ENCODE measurements at places on chromosomes 6 and 20.

DNA sequence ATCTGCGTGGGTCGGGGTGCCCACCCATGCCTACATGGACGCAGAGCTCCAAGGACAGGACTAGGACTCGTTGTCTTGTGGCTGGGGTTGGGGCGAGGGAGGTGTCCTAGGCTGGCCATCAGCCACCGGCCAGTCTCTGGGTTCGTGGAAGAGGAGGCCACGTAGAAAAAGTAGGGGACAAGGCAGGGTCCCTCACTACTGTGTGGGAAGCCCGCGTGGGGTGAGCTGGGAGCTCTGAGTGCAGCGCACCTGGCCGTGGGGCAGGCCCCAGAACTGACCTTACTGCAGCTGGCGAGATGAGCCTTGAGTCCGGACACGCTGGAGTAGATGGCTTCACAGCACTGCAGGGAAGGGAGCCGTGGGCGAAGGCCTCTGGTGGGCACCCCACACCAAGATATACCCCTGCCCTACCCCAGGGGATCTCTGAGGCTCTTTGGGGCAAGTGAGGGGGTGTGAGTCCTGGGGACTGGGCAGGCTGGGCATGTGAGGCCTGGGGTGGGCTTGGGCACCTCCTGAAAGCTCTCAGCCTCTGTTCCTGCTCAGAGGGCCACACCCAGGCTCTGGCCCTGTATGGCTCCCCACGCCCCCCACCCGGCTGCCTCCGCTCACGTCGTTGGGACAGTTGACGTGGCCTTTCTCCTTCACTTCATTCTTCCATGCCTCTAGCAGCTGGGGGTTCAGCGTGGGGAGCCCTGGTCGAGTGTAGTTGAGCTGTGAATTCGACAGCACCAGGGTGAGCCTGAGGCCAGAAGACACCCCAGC lies 5.6 kb upstream of the UCKL1 start:
- DNase-seq: no peak

DNA sequence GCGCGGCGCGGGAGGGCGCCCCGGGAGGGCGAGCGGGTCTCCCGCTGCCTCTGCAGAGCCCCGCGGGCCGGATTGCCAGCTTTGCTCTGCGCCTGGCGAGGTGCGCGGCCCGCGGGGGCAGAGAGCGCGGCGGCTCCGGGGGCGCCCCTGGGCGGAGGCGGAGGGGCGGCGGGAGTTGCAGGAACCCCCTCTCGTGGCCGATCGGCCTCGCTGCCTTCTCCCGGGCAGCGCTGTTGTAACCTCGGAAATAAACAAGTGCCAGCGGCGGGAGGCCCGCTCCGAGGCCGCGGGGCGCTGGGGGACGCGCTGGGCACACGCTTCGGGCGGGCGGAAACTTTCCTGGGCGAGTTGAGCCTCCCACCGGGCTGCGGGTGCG lies 1.2 kb downstream of the CDH4 start:
- DNase-seq: no peak

- DNase-seq: no peak
Observed at GRCh38 chr6:129774697-129775447, 64.9 kb upstream of the ARHGAP18 start.

DNA sequence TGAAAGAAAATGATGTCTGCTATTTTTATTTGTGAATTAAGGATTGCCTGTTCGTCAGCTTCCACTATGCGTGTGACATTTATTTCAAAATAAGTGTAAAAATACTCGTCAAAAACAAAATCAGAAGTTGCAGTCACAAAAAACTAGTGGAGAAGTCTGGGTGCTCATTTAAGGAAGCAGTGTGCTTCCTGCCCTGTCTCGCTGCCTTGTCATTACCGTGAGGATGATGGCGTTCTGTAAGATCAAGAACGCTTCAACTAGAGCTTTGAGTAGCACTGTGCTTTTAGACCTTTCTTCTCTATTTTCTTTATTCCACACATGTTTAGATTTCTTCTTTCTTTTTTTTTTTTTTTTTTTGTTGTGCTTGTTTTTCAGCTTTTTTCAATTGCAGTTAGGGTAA lies 186.9 kb downstream of the TBC1D7 start:
- no peak for DNase-seq

DNA sequence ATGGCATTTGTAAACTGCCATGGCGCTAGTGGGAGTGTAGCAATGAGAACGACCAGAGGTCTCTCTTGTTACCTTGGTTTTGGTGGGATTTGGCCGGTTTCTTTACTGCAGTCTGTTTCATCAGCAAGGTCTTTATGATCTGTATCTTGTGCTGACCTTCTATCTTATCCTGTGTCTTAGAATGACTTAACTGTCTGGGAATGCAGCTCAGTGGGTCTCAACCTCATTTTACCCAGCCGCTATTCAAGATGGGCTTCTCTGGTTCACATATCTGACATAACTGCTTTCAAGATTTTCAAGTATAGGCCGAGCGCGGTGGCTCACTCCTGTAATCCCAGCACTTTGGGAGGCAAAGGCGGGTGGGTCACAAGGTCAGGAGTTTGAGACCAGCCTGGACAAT lies 1.9 kb upstream of the SFT2D1 start:
- no peak for DNase-seq

GRCh38 chr6:43848671-43849391 lies 78.8 kb downstream of the VEGFA start:
- no peak for DNase-seq

- no peak for DNase-seq
Observed at GRCh38 chr20:33728463-33728862, 3.3 kb upstream of the ZNF341 start.

- no peak for DNase-seq
Observed at GRCh38 chr20:19786311-19786710, 28.3 kb downstream of the RIN2 start.

- DNase-seq: no peak
Observed at GRCh38 chr6:20839630-20840029, 305.4 kb downstream of the CDKAL1 start.

GRCh38 chr20:20824924-20825584 lies 112.6 kb upstream of the RALGAPA2 start:
- DNase-seq: no peak

GRCh38 chr6:130098317-130098716 lies 79.9 kb downstream of the L3MBTL3 start:
- no peak for DNase-seq

GRCh38 chr6:111714416-111715270 lies 109.0 kb upstream of the TRAF3IP2 start:
- DNase-seq: no peak

DNA sequence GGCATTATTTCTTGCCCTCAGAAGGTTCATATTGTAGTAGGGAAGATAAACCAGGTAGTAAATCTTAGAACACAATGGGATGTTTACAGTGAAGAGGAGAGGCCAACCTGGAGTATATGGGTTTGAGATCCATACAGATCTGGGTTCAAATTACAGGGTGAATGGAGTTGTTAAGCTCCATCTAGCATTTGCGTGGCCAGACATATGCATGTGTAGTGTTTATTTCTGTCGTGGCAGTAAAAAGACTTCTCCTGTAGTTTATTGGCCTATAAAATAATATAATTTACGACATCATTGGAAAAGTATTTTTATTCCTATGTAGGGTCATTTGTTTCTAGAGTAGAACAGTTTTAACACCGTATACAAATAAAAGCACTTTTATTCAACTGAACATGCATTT lies 25.2 kb upstream of the TULP4 start:
- DNase-seq: no peak

DNA sequence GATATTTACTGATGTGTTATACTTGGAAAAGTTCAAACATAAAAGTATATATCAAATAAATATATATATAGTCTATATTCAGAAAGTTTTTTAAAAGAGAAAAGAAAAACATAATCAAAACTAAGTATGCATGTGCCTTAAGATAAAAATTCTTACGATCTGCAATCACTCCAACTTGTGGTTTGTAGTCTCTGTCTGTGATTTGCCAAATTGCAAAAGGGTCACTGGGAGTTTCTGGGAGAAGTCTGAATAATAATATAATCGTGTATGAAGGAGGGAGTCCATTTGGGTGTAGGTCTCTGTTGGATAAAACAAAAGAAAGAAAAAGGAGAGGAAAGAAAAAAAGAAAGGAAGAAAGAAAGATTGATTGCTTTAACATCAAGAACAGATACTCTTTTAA lies 92.4 kb downstream of the COL12A1 start:
- DNase-seq: no peak

- DNase-seq: no peak
Observed at GRCh38 chr6:169240125-169240524, 13.5 kb downstream of the THBS2 start.

DNA sequence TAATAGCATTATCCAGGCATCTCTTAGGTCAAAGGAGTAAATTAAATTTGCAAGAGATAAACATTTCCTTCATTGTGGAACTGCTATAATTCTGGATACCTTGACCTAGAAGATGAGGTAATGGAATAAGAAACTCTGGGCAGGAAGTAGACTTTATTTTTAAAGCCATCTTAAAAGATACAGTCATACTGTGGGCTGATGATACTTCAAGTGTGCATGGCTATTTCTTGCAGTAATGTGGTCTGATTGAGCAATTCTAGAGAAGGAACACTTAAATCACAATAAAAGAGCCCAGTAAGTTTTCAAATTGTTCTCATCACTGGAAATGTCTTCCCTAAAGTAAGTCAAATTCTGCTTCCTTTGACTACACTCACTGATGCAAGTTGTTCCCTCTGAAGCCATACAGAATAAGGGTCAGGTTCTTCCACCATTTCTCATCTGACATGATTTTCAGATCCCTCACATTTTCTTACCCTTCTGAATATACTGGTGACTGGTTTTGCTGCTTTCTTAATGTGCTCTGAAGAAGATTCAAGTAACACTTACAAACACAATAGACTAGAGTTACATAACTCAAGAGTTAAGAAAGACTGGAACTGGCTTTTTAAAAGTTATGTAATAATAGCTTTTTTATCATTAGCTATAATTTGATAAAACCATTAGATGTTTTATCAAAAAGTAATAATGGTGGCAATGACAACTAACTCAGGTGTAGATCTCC lies 62.6 kb upstream of the TMEM244 start:
- DNase-seq: no peak

DNA sequence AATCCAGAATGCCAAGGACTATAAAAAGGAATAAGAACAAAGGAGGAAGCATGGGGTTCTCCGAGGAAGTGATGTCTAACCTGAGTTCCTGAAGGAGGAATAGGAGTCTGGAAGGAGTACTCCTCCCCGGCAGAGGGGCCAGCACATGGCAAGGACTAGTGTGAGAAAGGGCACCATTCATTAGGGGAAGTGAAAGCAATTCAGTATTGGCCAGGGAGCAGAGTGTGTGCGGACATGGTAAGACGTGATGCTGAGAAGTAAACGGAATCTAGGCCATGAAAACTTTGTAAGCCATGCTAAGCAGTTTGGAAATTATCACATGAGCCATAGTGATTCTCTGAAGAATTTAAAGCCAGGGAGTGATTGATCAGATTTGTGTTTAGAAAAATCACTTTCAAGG lies 218.9 kb upstream of the PRDM1 start:
- DNase-seq: no peak

DNA sequence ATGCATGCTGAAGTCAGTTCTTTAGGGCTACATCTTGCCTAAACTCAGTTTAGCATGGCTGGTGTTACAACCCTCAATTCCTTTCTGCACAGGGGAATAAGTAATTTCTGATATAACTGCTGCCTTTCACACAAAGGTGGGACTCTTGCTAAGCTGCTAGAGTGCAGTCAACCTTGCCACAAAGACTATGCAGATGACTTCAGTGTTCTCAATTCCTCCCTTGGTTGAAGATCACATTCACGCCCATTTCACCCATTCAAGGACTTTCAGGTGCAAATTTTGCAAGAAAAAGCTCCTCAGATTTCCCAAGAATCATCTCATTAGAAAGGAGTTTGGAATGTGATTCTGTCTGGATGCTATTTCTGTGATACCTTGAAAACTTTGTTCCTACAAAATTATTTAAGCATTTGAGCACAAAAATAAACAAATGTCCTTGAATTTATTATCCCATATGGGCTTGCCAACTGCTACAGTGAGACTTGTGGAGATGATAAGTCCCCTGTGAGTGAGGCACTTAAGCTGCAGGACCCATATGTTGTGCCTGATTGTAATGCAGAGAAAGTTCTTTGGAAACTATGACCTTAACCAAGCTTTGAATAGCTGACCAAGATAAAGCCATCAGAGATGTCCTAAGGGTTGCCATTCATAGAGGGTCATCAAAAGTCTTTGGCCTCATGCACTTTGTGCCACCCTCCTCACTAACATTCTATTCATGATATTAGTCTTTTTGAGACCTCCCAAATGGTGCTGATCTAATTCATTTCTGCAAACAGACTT lies 111.8 kb downstream of the PLCB4 start:
- no peak for DNase-seq

DNA sequence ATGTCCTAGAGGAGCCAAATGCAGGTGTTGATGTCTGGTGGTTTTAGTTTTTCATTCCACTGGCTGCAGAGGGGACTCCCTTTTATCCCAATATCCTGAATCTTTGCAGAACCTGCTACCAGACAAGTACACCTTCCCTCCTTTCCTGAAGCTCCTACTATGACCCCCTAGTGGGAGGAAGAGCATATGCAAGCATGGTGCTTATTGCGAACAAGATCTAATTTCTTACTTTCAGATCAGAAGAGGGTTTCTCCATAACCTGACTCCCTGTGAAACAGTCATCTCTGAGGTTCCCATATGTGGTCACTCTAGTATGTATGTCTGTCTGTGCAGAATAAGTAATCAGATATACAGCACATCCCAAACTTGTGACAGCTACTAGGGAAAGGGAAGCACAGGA lies 277.2 kb downstream of the ARHGAP18 start:
- DNase-seq: no peak

DNA sequence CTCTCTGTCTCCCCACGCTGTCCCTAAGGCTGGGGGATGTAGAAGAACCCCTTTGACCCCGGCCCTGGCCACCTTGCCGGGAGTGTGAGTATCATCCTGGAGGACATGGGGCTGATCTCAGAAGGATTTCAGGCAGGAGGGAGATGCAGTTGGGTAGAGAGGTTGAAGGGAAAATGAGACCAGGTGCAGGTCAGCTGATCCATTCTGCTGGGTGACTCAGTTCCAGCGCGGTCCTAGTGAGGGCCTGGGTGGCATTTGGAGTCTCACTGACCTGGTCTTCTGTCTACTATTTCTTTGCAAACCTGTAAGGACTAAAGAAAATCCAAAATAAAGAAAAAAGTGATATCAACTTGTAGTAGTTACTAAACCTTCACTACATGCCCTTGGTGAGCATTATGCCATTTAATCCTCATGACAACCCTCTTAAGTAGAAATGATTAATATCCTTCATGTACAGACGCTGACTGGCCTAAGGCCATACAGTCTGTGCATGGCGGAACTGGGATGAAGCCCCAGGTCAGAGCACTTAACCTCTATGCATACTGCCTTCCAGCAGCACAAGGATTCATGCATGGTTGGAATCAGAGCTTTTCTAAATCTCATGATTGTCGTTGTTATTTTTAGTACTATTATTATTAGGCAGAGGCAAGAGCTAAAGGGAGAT lies 106.3 kb downstream of the ZDHHC14 start:
- DNase-seq: no peak

DNA sequence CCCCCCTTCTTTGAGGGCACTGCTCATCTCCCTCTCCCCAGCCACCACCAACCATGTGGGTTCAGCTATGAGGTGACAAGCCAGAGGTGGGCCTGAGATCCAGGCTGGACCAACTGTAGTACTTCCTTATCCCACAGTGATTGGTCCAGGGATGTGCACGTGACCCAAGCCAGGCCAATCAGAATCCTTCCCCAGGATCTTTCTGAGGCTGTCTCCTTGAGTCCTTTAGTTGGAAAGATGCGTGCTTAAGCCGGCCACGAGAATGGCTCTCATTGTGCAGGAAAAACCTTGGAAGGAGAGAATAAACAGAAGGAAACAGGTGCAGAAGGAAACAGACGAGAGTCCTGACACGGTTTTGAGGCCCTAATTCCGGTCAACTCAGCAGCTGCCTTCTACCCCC lies 39.2 kb downstream of the ZC3H12D start:
- no peak for DNase-seq

All from cortex of kidney (tissue), 1 donor.